CD8-positive, alpha-beta memory T cell (primary cell): ENCODE measurements at places on chromosomes 5 and 9.

DNA sequence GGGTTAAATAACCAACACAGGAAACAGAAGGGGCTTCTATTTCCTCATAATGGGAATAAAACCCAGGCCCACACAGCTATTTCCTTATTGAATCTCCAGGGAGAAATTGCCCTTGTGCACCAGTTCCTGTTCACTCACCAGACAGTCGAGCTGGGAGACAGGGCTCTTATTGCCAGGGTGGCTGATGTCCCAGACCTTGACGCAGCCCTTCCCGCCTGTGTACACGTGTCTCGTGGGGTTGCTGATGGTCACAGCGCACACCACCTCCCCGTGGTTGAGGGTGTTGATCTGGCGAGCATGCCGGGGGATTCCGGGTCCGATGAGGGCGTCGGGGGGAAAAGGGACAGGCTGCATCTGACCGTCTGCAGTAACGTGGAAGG is 96.5 kb downstream of the TLE1 start:
- DNase-seq = no peak

- DNase-seq = no peak
Observed at GRCh38 chr9:14240537-14240936, 73.4 kb downstream of the NFIB start.

DNA sequence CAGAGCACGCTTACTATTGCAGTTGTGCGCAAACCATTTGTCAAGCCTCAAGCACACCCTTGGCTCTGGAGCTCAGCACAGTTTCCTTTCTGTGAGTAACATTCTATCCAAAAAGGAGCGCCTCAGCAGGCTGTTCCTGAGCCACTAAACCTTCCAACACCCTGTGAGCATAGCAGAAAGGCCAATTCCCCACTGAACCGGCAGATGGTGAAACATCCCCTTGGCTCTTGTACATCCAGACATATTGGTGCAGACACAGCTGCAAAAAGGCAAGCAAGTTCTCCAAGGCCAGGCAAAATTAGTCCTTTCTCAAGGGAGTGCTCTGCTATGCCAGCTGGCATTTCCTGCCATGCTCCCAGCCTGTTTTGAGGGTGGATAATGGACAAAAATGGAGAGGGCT is 44.1 kb upstream of the CEMIP2 start:
- no peak for DNase-seq

DNA sequence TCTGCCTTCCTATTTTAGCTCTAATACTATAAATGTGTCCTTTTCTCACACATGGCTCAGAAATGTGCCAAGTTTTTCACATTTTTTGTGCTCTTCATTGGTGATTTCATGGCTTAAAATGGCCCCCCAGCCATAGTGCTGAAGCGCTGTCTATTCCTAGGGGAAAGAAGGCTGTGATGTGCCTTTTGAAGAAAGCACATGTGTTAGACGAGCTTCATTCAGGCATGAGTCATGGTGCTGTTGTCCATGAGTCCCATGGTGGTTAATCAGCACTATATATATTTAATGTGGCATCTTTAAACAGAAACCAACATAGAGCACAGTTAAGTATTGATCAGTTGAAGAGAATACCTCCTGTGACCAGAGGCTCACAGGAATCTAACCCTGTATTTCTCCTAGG is 55.8 kb downstream of the PDE8B start:
- DNase-seq = no peak

- DNase-seq = no peak
Observed at GRCh38 chr5:154157483-154158378, 32.8 kb upstream of the GALNT10 start.

- no peak for DNase-seq
Observed at GRCh38 chr5:134140530-134141201, 26.2 kb downstream of the TCF7 start.
